ENCODE measurements at places on chromosomes 5 and 9.
A peak's percentile ranks its signal among the peaks of the same experiment; 100 is the strongest.

DNA sequence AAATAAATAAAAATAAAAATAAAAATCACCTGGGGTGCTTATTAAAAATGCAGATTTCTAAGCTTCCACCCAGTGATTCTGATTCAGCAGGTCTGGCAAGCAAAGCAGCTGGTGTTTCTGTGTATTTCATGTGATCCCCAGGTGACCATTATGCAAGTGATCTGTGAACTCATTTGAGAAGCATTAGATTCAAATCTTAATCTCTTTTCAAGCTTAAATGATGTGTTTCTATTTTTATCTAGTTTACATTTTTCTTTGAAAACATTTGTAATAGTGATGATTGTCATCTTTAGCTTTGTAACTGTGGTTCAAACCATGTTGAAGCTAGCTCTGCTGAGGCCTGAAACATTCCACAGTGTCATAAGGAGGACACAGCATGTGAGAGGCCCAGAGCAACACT is 804.8 kb upstream of the ZNF608 start:
- no peak for DNase-seq

DNA sequence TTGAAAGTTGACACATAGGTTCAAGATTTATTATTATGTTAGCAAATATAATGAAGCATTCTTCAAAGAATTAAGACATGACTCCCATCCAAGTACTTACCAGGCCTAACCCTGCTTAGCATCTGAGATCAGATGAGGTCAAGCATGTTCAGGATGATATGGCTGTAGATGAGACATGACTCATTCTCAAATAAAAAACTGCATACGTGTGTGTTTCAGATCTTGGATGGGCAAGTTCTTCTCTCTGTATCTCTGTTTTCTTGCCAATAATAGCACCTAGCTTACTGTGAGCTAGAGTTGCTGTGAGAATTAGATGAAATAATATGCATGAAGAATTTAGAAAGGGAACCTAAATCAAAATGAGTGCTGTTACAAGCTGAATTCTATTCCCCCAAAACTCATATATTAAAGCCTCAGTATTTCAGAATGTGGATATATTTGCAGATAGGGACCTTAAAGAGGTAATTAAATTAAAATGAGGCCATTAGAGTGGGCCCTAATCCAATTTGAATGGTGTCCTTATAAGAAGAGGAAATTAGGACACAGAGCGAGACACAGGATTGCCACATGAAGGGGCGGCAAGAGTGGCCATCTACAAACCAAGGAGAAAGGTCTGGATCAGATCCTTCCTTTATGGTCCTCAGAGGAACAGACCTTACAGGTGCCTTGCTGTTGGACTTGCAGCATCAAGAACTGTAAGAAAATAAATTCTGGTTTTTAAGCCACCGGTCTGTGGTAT is 146.2 kb downstream of the MARCHF11 start:
- no peak for DNase-seq

GRCh38 chr5:147369742-147370374 is 135.0 kb downstream of the STK32A start:
- DNase-seq: no peak

GRCh38 chr5:176986280-176986679 is 20.3 kb downstream of the UIMC1 start:
- peak; percentile 29 for DNase-seq

GRCh38 chr9:3676766-3677165 is 151.0 kb upstream of the RFX3 start:
- no peak for DNase-seq

Data from OCI-LY7 (cell line).